ENCODE measurements at places on chromosomes 6 and 20.

GRCh38 chr20:60295214-60295613 is 337.0 kb downstream of the CDH26 start:
- no peak for DNase-seq

DNA sequence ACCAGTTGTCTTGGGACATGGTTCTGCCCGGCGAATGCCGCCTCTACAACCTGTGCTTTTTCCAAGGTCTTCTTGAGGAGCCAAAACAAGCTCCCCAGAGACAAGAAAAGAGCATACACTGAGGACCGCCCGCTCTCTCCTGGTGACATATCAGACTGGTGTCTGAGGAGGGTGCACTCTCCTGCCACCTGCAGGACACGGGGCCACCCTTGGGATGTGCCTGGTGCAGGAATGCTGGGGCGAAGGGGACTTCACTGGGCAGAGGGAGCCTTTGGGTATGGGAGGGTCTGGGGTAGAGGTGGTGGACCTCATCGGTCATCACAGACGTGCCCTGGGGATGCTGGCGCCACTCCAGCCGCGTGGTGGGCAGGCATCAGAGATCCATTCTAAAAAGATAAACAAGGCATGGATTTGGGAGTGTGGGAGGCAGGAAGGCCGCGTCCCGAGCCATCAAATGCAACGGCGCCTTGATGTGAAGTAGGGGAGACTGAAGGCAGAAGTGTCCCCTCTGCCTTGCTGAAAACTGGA is 163.3 kb downstream of the CD83 start:
- no peak for DNase-seq

- DNase-seq: no peak
Measured at GRCh38 chr6:20946022-20946421, 411.8 kb downstream of the CDKAL1 start.

DNA sequence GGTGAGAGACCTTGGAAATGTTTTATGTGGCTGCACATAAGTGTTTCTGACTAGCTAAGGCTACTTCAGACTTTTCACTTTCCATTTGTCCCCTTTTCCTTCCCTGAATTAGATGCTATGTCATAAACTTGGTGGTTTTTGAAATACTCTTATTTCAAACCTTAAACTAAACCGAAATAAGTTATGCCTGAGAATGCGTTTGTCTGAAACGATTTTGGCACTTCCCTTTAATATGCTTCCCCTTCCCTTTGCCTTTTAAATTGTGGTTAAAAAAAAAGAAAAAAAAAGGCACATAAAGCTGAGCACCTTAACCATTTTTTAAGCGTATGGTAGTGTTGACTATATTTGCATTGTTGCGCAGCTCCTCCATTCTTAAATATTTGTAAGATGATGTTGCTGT is 14.3 kb downstream of the ZNF451 start:
- DNase-seq: no peak
